Stimulated activated CD8-positive, alpha-beta memory T cell treated with anti-CD3 and anti-CD28 coated beads, Interleukin-2, amount 100 ng/mL, for 1 hour (primary cell): ENCODE measurements at places on chromosomes 1 and 21.

GRCh38 chr1:88488237-88488636 lies 195.8 kb upstream of the PKN2 start:
- DNase-seq = no peak

GRCh38 chr1:43443197-43443946 lies 10.4 kb downstream of the HYI start:
- no peak for DNase-seq

- DNase-seq = no peak
Observed at GRCh38 chr1:236089046-236089773, 24.3 kb upstream of the NID1 start.

GRCh38 chr1:55500601-55501000 lies 285.4 kb upstream of the USP24 start:
- DNase-seq = no peak

DNA sequence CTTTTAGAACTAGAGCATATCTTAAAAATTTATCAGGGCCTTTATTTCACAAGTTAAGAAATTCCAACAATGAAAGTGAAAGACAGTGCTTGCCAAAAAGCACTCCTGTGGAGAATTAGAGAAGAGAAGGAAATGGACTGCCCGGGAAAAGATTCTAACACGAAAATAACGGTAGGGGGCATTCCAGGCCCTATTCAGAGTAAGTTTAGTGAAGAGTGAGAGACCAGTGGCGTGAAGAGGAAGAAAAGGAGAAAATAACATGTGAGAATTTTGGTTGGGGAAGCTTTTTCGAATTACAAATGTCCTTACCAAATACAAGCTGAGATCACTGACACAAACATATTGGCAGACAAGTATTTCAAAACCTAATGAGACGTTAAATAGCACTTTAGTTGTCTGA lies 38.4 kb upstream of the RBM34 start:
- DNase-seq = no peak

DNA sequence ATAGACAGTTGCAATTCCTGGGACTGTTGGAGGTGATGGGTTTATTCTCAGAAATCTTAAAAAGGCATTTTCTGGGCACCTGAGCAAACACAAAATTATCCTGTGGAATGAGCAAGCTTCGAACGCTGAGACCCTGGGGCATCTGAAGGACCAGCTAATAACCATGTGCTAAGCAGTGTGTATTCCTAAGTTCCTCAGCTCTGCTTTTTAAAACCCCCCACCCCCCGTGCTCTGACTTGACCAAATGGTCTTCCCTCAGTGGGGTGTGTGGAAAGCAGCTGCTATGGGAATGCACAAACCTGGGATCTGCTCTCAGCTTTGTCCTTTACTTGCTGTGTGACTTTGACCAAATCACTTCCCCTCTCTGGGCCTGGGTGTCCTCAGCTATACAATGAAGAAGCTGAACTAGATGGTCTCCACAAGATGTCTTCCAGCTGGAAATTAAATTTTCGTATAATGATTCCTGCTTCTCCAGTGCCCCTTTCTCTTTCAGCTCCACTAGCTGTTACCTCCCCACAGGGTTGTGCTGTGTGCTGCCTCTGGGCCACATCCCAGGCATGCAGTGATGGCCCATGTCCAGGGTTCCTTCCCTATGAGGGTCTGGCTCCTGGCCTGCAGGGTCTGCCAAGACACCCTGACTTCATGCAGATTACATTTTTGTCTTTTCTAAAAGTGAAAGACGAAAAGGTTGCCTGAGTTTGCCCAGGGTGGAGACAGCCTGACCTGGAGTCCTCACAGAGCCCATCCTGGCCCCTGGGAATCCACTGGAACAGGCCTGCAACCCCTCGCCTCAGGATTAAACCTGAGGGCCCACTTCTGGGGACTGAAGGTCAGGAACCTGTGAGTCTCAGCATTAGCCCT lies 14.9 kb upstream of the CD247 start:
- no peak for DNase-seq

DNA sequence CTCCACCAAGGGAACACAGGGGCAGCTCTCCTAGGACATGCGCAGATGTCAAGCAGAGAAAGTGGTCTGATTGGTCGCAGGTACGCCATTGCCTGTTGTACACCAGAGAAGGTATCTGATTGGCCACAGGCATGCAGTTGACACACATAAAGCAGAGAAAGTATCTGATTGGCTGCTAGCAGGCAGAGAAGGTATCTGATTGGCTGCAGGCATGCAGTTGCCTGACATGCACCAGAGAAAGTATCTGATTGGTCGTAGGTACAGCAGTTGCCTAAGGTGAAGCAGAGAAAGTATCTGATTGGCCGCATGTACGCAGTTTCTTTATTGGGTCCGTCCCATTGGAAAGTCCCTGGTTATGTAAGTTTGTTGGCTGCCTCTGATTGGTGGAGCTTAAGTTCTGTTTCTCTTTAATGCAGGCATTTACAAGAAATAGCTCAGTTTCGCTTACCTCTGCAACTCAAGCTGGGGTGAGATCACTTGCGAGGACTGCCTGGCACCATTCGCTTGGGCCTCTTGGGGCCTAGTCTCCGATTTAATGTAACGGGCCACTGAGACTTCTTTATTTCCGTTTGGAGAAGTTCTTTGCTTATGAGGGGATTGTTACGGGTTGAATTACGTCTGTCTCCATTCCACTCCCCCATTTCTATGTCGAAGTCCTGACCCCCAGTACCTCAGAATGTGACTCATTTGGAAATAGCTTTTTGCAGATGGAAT lies 74.2 kb downstream of the SIK1 start:
- no peak for DNase-seq

DNA sequence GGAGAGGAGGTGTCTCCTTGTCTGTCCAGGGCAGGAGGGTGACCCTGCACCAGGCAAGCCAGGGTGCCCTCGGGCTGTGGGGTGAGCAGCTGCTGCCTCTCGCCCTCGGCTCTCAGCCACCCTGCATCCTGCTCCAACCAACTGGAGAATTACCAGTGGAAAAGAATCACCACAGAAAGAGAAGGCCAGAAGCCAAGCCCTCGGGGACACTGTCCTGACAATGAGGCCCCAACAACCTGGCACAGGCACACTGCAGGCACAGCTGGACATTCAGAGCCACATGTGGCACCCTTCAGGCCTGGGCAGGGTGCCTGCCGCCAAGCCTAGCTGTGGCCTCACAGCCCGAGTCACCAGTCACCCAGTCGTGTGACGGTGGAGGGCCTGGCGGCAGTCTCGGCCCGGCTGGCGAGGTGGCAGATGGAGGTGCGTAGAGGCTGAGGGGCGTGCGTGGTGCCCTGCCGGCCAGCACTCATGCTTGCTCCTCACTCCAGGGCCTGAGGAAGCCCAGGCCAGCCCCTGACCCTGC lies 12.0 kb downstream of the MEGF6 start:
- no peak for DNase-seq

DNA sequence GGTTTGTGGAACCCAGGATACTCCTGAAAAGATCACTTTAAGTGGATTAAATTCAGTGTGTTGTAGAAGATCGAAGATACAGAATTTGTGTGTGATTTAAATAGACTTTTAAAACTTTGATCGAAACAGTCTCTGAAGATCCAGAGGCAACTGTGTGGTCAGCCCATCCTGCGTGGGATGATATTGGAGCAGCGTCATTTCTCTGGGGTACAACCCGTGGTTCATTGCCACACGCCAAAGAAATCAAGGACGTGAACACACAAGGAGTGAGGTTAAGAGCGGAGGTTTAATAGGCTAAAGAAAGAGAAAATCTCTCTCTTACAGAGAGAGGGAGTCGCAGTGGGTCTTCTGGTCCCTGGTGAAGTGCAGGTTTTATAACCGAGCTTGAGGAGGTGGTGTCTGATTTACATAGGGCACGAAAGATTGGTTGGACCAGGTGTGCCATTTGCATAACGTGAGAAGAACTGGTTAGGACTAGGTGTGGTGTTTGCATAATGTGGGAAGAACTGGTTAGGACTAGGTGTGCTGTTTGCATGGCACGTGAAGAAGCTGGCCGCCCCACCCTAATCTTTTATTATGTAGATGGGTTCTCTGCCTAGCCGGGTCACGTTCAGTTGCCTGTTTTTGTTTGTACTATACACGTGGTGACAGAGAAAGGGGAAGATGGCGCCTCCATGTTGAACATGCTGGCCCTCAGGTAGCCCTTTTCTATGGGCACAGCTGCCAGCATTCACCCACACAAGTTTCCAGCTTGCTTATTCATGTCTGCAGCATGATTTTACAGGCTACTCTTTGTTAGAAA lies 82.3 kb downstream of the ADSS2 start:
- DNase-seq = no peak

DNA sequence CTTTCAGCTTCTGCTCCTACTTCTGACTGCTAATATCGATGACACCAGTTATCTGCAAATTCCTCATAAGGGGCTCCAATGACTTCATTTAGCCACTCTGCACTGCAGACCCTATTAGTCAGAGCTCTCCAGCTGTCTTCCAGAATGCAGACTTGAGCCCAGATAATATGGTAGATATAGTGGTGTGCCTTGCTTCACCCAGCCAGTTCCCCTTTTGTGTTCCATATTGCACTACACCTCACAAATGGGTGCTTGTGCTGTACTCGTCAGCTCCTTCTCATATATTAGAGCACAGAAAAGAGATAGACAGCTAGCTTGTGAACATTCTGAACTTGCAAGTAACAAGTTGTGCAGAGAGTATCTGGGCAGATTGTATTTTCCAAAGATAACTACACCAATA lies 23.7 kb upstream of the COG2 start:
- no peak for DNase-seq

- no peak for DNase-seq
Observed at GRCh38 chr1:46960250-46960649, 19.0 kb upstream of the CYP4A11 start.

- no peak for DNase-seq
Observed at GRCh38 chr1:25089772-25090171, 142.5 kb downstream of the SYF2 start.

DNA sequence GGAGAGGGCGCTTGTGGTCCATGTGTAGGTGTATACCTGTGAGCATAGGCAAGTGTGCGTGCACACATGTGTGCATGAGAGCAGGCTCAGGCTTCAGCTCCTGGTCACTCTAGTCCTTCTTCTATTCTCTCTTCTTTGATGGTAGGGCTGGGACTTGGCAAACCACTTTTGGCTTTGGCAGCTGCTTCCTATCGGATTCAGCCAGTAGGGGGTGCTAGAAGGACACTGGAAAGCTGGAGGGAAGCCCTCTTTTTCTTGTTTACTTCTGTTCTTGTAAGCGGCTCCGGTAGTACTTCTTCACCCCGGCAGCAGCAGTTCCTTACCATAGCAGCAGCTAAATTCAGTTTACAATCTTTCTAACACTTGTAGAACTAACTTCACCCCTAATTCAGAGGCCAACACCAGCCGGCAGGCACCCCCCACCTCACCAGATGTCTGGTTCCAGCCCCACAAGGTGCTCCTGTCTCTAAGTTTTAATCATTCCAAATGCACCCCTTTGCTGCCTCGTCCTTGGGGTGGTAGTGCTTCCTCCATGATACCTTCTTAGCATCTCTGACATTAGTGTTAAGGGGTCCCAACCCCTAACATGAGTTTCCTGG lies 25.1 kb downstream of the NENF start:
- peak; percentile 26 for DNase-seq

DNA sequence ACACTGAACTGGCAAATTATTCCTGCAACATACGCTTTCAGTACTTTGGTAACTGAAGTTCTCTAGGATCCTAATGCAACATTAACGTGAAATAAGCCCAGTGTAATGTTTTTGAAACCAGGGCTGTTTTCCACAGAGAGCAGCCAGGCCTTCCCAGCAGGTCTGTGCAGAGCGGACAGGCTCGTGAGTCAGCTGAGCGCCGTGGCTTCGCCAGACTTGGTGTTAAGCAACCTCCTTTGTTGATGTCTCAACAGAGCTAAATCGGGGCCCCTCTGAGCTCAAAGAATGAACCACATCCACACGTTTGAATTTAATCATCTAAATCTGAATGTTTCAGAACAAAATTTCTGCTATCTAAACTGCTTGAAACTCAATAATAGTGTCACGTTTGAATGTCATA lies 181.8 kb upstream of the FMN2 start:
- no peak for DNase-seq

DNA sequence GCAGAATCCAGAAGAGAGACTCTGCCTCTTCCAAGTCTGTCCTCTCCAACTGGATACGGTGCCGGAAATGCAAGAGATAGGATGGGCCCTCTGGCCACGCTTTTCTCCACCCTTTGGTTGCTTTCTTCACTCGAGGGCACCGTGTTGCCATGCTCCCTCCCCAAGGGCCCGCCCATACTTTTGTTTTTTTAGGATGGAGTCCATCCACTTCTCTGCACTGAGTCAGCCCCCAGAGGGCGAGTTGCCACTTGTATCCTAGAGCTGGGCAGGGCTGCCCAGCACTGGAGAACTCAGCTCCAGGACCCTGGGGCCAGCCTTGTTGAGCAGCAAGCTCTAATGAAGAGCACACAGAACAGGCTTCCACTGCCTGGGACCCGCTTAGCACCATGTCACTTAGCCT lies 25.5 kb downstream of the IFNGR2 start:
- no peak for DNase-seq

DNA sequence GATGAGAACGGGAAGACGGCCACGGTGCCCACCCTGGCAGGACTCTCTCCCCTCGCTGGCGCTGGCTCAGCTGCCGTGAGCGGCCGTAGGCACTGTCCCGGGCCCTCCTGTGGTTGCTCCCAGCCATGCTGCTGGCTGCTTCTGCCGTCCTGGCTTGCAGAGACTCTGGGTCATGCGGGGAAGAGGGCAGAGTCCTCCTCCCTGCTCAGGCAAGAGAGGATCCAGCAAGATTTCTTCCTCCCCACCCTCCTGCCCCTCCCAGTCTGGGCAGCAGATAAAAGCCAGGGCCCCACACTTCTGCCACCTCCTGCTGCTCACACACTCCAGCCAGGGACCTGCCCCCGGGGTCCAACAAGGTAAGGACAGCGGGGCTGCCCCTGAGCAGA lies 60.1 kb downstream of the AGPAT3 start:
- no peak for DNase-seq

GRCh38 chr1:91557039-91557690 lies 56.5 kb downstream of the CDC7 start:
- no peak for DNase-seq

DNA sequence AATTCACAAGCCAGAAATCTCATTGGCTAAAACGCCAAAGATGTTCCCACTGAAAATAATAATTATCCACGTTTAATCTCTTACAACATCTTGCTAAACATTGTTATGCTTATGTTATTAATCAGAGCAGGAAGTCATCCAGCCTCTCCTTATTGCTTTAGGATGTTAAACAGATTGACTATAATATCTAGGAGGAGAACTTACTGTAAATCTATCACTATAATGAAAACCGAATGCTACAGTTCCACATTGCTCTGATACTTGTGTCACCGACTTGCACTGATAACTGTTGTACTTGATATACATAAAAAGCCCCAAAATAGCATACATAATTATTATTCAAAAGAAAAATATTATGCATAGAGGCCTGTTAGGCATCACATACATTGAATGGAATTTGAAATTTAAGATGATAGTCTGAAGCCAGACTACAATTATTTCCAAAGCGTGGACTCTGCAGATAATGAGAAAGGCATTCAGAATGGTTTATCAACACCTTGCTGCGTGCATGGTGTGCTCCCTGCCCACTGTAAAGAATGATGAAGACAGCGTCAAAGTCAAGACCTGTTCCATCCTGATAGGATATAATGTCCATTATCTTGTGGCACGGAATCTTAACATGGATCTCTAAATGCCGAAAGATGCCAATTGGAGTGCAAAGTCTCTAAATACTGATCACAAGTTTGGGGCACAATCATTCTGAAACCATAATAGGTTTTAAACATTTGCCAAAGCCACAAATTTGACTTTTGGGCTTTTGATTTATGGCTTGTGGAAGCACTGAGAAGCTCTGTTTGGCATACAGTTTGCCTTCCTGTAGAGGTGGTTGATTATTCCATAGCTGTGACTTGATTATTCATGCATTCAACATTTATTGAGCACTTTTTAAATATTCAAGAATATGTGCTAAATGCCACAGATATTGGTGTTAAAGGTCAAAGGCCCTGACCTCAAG lies 71.3 kb downstream of the CRB1 start:
- no peak for DNase-seq

- DNase-seq = no peak
Observed at GRCh38 chr1:109199710-109200109, 14.0 kb upstream of the SARS1 start.
